Neural crest cell (in vitro differentiated cells): ENCODE measurements at places on chromosomes 4 and X.

- DNase-seq: peak; percentile 53
Measured at GRCh38 chr4:140755774-140756318, 339 bp downstream of the TBC1D9 start.

- DNase-seq: no peak
Measured at GRCh38 chr4:14883166-14883565, 119.1 kb upstream of the CPEB2 start.

DNA sequence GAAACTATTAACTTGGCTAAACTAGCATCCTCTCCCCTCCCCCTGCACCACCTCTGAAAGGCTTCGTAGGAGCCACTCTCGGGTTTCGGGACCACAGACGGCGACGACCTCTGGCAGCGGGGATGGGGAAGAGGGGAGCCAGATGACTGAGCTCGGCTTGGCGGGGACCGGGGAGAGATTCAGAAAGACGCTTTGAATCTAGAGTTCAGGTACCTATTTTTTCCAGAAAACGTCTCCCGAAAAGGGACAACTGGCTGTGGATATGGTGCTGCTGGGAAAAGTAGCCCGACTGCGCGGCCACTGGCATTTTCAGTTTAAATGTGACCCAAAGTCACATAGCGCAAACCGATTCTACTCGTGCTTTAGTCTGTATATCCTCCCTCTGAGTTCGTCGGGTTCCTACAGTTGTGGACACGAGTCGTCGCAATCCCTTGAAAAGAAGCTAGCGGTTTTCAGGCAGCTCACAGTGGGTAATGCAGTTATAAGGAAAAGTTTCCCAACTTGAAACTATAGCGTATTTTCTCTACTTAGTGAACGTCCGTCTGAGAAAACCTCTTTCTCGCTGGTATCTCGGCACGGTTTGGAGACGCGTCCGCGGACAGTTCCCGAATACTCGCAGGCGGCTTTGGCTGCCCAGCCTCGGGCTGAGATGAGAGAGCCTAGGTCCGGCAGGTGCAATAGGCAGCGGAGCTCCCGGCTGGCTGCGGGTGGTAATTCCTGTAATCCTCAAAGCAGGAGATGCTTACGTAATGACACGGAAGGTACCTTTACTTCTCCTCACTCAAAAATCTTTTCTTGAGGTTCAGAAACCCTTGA lies 1.3 kb downstream of the PARM1 start:
- DNase-seq: peak; percentile 18

DNA sequence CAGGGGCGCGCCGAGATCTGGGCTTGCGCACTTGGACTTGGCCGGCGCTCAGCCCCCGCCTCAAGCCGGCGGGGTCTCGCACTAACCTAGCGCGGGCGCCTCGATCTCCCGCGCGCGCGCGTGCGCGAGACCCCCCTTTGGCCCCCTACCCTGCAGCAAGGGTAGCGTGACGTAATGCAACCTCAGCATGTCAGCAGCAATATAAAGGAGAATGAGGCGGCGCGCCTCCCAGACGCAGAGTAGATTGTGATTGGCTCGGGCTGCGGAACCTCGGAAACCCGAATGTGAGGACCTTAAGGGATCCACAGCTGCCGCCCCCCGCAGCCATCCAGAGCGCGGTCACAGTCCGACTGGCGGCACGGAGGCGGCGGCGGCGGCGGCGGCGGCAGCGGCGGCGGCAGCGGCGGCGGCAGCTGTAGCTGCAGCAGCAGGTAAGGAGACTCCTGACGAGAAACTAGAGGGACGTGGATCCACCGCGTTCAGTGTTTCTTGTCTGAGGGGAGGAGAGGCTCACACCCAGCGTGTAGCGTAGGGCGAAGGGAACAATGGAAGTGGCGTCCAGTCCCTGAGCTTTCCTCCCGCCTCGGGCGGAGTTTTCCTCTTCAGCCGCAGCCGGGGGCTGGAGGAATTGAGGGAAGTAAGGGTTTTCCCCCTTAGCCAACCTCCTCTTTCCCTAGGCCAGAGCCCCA lies at the start of the genes SATL1 and ZNF711:
Gene SATL1 (minus strand): TSS at position 19 of the 689 bp plus-strand sequence. CDS start 134,811 bp downstream, outside the sequence.
Gene ZNF711 (plus strand): TSS at position 231 of the 689 bp plus-strand sequence. CDS start 3,582 bp downstream, outside the sequence.
- DNase-seq: peak; percentile 63

DNA sequence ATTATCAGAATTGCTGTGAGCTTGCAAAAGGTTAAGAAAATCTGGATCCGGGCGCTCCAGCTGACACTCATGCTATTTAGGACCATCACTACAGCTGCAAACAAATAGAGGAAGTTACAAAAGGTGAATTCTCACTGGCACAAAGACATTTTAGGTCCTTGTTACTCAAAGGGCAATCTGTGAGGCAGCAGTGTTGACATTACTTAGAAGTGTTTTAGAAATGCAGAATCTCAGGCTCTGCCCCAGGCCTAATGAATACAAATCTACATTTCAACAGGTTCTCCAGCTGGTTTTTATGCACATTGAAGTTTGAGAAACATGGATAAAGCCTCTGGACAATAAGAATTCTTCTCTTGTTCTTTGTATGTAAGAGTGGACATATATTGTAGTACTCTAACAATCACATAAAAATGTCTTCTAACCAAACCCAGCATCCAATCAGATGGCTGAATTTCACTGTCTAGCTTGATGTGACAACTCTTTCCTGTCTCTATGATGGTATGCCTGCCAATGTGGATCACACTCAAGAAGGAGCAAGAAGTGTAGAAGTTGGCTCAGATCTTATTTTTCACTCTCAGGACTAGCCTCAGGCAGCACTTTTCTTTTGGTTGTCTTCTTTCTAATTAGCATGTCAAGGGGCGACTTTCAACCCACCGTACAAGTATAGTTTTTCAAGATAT lies 18.8 kb downstream of the SLC7A11 start:
- no peak for DNase-seq

- no peak for DNase-seq
Measured at GRCh38 chr4:66872661-66873060, 672.6 kb downstream of the CENPC start.

GRCh38 chrX:17826609-17827496 lies 34.2 kb downstream of the RAI2 start:
- no peak for DNase-seq

DNA sequence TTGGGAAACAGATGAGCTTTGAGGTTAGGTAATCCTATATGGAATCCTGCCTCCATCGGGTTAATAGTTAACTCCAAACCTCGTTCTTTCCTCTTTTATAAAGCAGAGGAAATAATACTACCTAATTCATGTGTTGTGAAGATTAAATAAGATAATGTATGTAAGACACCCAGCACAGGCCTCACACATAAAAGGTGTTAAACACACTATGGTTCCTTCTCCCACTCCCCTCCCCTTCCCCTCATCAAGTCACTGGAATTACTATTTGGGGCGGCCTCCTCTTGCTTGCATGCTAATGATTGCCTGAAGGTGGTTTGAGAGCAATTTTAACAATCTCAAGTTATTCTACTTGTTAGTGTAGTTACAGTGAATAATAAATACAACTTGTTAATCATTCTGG lies 404.4 kb upstream of the RASGEF1B start:
- no peak for DNase-seq

DNA sequence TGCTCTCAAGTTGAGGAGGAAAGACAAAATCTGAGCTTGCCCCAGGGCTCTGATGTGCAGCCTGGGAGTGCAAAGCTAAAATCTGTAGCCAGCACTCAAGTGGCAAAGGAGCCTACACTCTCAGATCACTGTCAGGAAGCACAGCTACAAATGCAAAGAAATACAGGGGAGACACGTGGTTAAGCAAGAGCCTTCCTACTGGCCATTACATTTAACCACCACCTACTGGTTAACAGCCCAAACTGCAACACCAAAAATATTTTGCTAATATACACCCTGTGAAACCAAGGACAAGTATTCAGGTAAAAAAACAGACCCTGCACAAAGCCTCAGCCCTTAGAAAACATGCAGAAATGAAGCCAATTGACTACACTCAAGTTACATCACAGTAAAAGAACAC lies 170.4 kb upstream of the FGF16 start:
- DNase-seq: no peak

- DNase-seq: no peak
Measured at GRCh38 chrX:70009970-70010369, 39.8 kb downstream of the AWAT2 start.

- no peak for DNase-seq
Measured at GRCh38 chr4:121564840-121565375, 131.9 kb downstream of the ANXA5 start.

DNA sequence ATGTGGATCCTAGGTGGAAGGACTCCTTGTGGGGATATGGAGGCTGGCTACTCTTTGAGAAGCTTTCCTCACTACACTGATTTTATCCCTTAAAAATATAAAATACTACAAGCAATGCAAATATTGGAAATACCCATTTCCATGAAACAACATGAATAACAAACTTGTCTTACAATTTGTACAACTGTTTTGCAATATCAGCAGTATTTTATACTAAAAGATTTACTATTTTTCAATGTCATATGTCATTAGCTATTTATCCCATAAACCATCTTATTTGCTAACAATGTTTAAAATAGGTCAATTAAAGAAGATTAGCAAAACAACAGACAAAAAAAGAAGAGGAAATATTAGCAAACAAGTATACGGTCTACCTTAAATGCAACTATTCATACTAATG lies 1674.1 kb downstream of the PCDH7 start:
- DNase-seq: no peak

DNA sequence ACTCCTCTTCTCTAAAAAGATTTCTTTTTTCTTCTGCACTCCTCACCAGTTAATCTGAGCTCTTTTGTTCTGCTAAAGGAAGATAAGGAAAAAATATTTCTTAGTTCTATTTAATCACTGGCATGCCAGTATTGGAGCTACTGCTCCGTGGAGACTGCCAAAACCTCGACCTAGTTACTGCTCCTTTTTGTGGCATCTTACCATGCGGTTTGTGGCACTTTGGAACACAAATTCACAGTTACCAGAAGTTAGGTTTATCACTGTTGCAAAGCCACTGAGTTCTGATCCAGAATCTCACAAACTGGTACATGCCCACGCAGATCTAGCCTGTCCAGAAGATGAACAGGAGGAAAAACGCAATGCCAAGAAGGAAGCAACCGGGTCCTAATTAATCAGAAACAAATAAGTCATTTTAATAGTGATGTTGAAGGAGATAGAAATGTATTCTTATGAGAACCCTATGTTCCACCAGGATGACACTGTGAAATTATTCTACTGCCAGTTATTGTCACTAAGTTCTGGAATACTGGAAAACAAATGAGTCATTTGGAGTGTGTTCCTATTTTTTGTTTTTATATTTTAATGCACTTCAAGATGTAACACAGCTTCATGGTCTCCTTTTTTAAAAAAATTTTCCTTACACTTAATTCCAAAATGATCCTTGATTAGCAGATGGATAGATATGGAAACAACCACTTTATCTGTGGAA lies 106.7 kb upstream of the GK2 start:
- no peak for DNase-seq

DNA sequence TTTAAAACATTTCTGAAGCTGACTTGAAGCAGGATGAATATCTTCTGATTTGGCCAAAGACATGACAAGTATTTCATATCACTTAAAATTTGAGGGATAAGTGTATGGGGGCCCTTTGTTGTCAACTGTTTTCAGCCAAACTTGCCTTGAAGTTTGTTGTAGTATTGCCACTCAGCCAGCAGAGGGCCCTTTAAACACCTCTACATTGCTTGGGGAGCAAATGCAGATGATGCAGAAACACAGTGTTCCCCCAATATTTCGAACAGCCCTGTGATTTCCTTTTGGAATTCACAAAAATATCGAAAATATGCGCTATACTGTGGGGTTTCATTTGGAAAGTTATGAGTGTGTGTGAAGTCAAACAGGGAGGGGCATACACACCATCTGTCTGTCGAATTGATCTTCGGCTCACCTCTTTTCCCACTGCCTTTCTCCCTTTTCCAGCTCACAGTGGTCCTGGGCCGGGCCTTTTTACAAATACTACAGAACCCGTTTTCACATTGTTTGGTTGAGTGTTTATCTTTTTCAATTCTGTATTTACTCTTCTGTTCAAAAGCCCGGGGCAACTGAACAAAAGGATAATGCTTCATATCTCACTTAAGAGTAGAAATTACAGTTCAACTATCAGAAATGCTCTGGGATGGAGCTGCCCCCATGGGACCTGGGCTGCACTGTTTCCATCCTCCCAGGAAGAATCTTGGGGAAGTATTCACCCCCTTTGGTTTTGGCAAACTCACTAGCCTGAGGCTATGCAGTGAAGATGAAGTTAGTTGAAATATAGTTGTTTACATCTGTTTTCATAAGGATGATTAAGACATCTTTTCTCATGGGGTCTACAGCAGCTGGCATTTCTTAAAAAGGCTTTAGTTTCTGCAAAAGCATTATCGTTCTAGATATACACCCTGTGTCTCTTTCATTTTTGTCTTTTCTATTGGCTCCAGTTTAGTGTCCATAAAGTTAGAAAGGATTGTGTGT lies 137.6 kb downstream of the EGF start:
- DNase-seq: peak; percentile 37

DNA sequence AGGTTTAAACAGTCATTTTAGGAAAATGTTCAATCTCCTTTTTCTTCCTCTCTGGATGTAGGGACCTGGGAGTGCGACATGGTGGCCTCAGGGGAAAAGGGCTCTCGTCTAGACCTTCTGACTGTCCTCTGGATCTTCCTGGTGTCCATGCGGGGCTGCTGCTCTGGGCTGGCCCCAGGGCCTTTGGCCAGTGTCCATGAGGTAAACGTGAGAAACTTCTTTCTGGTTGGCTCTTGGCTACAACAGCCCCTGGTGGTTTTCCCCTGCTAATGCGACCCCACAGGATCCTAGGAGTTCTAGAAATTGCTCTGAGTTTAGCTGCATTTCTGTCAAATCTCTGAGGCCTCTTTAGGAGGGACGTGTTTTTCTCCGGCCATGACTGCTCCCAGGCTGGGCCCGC lies 85.7 kb downstream of the MFAP3L start:
- DNase-seq: no peak

DNA sequence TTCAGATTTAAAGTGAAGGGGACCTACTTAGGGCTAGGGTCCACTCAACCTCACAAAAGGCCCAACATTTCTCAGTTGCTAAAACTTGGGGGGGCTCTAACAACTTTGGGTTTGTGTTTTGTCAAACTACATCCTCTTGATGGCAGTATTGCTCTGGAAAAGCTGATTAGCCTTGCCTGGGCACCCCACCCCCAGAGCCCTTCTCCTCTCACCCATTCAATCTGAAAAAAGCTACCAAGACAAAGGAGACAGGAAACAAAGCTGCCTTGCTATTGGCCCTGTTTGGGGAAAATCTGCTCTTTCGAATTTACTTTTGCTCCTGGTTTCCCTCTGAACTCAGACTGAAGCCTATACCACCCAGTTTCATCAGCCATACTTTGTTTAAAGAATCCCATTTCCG lies 195.2 kb upstream of the STK26 start:
- DNase-seq: no peak
